ENCODE measurements at places on chromosomes 6 and 20.

DNA sequence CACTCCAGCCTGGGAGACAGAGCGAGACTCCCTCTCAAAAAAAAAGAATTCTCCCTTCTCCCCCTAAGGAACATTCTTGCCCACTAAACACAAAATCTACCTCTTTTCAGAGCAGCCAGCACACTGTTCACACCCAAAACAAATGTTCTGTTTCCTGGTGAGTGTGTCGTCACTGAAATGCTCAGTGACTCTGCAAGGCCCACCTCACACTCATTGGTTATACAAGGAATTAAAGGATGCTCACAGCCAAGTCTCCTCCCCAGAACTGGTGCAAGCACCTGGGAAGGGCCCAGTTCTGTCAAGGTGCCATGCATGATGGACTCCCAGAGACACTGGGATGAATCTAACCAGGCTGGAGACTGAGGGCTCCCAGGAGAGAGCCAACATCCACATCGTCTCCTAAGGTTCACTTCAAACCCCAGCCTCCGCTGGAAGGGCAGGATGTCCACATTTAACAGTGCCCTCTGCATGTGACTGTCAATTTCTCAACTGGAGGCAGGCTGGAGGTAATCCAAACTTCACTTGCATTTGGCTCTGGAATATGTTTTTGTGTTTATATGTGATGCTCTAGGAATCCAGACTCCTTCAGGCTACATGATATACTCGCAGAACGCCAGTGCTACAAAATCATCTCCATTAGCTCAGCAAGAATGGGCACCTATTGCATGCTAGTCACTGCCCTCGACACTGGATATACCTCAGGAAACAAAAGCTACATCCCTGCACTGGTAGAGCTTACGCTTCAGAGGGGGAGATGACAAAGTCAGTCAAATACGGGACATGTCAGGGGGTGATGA lies 7.1 kb downstream of the RRBP1 start:
- no peak for DNase-seq

GRCh38 chr6:128723667-128724066 lies 159.3 kb upstream of the LAMA2 start:
- no peak for DNase-seq

GRCh38 chr6:50539447-50539846 lies 173.9 kb upstream of the TFAP2D start:
- DNase-seq = no peak

GRCh38 chr20:59771506-59772372 lies 161.7 kb downstream of the SYCP2 start:
- no peak for DNase-seq

DNA sequence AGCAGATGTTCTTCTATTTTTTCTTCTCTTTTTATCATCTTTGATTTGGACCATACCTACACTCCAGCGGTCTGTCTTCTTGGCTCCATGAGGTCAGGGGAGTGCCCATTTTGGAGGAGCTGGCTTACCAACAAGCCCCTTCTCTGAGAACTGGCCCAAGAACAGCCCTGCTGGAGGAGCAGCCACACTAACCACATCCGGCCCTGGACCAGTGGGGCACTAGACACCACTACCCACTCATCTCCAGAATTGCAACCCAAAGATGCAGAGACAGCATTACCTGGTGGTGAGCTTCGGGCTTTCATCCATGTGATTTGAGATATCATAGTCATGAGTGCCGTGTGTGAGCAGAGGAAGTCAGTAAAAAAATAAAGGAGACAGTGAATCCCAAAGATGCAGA lies 599.4 kb upstream of the CDH4 start:
- DNase-seq = no peak

- DNase-seq = peak; percentile 64
Measured at GRCh38 chr6:90256698-90257485, 39.8 kb downstream of the BACH2 start.

- no peak for DNase-seq
Measured at GRCh38 chr6:79895382-79896074, 51.8 kb downstream of the ELOVL4 start.

DNA sequence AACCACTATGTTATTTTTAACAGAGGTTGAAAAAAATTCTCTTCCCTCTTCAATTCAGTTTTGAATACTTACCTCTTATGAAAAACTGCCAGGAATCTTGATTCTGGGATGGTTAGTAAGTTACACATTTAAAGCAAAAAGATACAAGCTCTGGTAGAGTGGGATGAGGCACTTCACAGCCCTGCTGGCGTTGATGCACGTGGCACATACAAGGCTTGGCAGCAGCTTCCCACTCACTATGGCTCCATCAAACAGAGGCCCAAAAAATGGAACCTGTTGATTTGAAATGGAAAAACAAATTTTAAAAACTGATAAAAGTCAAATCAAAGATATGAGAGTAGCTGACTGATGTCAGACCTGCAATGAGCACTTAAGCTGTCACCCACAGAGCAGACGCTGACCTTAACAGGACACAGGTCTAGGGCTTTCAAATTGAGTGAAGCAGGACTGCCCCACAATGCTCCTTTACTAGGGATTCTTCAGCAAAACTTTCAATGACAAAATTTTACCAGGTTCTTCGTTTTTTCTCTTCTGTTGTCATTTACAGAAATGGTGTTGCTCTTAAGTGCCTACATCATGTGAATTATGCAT lies 104.9 kb downstream of the INSM1 start:
- DNase-seq = no peak

DNA sequence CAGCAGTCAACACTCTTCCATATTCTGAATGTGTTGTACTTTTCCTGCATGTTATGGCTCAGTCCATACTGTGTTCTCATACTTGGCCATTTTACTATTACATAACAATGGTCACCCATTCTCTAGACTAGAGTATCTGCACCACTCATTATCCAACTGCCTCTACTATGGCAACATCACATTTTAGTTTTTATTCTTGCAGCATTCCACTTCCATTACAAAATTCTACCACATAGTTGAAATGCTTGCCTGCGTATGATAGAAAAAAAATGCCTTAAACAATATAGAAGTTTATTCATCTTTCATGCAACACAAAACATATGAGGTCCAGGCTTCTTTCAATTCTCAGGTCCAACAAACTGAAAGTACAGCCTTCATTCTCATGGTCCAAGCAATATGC lies 128.0 kb downstream of the TENT5A start:
- no peak for DNase-seq

- peak; percentile 31 for DNase-seq
Measured at GRCh38 chr20:1272368-1273100, 6.4 kb downstream of the SNPH start.

DNA sequence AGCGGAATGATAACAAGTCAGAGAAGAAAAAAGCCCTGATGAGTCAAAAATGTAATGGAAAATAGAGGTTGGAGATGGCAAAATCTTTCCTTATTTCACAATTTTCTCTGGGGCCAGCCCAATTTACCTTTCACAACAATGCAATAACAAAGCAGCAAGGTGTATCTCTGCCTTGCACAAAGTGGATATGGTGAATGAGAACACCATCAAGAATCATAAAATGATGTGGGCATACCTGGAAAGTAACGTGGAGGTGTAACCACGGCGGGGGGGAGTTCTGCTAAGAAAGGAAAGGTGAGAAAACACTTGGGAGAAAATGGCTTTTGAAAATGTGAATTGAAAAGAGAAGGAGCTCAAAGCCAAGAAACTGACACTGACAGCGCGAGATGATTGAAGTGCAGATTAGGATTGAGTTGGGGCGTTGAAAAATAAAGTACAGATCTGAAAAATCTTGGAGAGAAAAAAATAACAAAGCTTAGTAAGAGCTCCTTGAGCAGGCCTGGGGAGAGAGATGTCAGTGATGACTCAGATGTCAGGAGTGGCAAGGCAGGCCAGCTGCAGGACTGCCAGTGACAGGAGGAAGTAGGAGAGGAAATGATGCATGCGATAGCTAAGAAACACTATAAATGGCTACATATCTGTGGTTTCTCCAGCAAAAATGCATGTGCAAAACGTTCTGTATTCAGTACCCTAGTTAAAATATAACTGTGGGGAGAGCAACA lies 26.2 kb downstream of the ARHGAP18 start:
- peak; percentile 84 for DNase-seq

DNA sequence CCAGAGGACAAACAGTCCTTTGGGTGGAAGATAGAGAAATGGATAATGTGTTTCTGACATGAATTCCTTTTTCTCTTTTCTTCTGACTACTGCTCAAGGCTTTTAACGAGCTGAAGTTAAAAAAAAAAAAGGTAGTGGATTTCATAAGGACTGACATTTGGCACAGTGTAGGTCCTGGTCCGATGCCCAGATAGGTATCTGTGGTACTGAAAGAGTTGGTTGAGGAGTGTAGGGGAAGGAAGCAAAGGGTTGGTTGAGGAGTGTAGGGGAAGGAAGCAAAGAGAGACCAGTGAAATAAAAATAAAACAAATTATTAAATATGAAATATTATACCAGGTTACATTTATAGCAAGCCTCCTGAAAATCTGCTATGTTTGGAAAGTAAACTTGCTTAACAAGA lies 11.8 kb downstream of the UTRN start:
- DNase-seq = no peak

- DNase-seq = no peak
Measured at GRCh38 chr20:10578607-10579006, 95.2 kb downstream of the JAG1 start.

GRCh38 chr20:1860446-1860845 lies 34.8 kb upstream of the SIRPA start:
- DNase-seq = no peak

DNA sequence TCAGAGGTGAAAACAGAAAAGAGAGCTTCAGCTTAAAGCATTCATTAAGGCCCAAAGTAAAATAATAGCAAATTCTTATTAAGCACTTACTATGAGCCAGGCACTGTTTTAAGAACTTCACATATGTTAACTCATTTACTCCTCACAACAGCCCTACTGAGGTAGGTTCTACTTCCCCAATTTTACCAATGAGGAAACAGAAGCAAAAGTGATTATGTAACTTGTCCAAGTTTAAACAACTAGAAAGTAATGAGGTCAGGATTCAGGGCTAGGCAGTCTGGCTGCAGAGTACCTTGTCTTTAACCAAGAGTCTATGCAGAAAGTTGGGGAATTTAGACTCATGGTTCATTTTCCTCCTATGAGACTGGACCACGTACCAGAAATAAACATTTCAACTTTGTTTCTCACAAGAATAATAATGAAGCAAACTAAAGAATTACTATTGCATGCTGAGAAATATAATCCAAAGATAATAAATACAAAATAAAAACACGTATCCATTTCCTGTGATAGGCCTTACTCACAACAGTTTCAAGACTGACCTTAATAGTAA lies 3.8 kb downstream of the COL21A1 start:
- DNase-seq = no peak
